Ammon's horn (tissue), 1 donor: ENCODE measurements at places on chromosomes 5 and 9.

GRCh38 chr9:137128862-137129455 lies 10.0 kb upstream of the GRIN1 start:
- no peak for DNase-seq

DNA sequence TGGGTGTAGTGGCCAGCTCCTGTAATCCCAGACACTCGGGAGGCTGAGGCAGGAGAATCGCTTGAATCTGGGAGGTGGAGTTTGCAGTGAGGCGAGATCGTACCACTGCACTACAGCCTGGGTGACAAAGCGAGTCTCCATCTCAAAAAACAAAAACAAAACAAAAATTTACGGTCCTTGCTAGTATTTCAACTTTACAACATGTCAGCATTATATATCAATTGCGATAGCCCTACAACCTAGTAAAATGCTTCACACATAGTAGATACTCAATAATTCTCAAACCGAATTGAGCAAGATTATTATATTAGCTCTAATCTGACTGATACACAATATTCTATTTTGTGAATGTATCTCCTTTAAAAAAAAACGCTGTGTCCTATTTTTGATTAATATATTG lies 1411.0 kb upstream of the WWC1 start:
- no peak for DNase-seq

DNA sequence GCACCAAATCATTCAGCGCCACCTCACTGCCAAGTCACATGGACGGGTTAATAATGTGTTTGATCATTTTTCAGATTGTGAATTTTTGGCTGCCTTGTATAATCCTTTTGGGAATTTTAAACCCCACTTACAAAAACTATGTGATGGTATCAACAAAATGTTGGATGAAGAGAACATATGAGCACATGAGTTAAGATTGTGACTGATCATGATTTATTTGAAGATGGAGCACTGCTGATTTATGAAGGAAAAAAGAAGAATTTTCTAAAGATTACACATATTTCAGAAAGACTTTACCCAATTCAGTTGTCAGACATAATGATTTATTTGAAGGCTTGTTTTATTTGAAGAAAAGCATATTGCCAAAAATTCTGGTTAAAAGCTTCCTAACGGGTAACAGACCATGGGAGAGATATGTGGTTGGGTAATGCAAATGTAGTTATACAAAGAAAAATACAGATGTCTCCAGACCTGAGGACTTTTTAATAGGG lies 37.4 kb downstream of the TNFAIP8 start:
- DNase-seq, result no peak

GRCh38 chr5:93601071-93601801 lies 18.2 kb downstream of the NR2F1 start:
- peak; percentile 79 for DNase-seq
